ENCODE measurements at places on chromosomes 11 and 22.

DNA sequence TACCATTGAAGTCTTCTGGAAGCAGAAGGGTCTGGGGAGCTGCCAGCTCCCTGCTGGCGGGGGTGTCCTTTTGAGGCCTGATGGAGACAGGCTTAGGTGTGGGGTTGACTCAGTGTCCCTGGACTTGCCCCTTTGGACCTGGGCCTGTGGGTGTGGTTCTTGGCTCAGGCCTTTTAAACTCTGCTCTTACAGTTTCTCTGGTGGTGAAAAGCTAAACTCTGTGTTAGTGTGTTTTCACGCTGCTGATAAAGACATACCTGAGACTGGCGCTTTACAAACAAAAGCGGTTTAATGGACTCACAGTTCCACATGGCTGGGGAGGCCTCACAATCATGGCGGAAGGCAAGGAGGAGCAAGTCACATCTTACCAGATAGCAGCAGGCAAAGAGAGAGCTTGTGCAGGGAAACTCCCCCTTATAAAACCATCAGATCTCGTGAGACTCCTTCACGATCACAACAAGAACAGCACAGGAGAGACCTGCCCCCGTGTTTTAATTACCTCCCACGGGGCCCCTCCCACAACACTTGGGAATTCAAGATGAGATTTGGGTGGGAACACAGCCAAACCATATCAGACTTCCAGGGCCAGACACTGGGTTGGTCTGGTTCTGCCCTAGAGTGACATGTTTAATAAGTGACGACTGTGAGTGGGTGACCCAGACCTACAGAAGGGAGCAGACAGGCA lies 26.5 kb downstream of the GRAMD4 start:
- no peak for DNase-seq

DNA sequence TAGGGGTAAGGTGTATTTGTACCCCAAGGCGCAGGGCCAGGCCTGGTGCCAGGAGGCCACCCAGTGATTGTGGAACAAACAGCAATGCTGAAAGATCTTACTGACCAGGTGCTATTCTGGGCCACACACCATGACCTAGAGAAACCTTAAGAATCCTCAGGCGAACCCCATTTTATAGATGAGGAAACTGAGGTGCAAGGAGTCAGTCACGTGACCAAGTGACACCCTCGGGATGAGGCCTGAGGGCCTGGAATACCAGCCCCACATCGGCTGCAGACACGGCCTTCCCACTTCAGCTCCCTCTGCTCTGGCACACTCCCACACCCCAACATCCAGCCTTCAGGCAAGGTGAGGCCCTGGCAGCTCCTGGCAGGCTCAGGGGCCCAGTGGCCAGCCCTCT lies 13.1 kb downstream of the CABP7 start:
- no peak for DNase-seq

- no peak for DNase-seq
Observed at GRCh38 chr22:47568700-47569099, 806.2 kb downstream of the TBC1D22A start.

- no peak for DNase-seq
Observed at GRCh38 chr11:76077575-76078150, 128.6 kb downstream of the WNT11 start.

GRCh38 chr22:33599596-33599995 lies 320.7 kb downstream of the LARGE1 start:
- no peak for DNase-seq

- DNase-seq: no peak
Observed at GRCh38 chr11:132772703-132773545, 759.4 kb downstream of the OPCML start.

DNA sequence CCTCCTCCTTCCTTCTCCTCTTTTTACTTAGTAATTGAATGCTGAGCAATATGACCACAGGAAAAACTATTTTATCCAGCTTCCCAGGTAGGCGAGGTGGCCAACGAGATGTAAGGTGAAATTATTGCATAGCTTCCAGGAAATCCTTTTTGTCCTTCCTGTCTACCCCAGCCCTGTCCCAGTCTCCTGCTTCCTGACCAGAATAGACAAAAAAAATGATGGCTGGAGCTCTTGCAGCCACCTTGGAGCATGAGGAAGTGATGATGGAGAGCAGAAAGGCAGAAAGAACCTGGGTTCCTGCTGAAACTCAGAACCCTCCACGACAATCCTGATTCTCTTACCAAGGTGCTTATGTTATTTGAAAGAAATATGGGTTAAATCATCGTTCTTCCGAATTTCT lies 33.9 kb downstream of the DUSP8 start:
- no peak for DNase-seq

DNA sequence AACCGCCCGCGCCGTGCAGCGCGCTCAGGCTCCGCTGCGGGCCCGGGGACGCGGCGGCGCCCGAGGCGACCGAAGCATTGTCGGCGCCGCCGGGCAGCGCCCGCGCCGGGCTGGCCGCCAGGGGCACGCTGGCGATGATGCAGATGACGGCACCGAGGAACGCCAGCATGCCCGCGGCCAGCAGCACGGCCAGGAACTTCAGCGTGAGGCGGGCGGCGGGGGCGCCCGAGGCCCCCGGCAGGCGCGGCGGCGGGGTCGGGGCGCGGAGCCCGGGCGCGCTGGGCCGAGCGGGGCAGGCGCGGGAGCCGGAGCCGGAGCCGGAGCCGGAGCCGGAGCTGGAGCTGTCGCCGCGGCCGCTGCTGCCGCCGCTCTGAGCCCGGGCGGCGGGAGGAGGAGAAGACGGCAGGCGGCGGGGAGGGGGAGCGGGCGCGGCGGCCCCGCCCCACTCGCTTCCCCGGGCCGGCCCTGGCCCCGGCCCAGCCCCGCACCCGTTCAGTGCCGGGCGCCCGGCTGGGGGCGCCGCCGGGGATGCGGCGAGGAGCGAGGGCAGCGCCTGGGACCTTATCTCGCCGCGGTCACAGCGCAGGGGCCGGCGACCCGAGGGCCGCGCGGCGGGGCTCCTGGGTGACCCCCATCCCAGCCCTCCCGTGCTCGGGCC lies at the start of gene NPTXR:
Gene NPTXR, minus strand, starts transcription at position 372 of the 658 bp plus-strand sequence.
- DNase-seq: no peak

DNA sequence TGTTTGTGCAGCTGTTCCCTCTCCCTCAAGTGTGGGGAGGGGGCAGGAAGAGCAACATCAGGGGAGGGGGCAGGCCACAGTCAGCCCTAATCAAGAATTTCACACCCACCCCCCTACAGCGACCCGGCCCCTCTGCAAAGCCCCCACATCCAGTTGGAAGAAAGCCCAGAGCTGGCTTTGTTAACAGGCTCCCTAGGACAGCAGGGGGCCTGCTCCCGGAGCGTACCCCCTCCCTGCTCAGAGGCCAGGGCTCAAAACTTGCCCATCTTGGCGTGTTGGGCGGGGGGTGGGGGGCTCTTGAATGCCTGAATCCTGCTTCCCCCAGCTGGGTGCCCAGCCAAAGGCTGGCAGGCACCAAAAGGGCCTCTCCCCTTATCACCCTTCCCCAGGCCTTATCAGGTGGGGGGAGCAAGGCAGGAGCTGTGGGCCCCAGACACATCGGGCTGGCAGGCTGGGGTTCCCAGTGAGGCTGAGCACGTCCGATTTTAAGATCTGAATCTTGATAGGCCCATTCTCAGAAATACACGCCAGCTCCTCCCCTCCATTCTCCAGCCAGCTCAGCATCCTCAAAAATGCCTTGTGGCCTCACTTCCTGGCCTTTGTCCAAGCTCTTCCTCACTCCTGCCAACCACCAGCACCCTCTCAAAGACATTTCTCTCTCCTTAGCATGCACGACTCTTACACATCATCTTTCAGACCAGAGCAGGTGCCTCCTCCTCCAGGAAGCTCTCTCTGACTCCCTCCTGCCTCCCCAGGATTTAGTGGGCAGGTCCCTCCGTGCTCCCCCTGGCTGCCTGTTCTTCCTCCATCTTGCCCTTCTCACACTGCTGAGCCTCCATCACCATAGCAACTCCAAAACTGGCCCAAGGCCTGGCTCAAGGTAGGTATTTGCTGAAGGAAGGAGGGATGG lies 384.8 kb downstream of the MN1 start:
- DNase-seq: no peak

GRCh38 chr11:64095273-64095817 lies 59.6 kb downstream of the FLRT1 start:
- no peak for DNase-seq

GRCh38 chr11:60905551-60906113 lies 753 bp downstream of the PRPF19 start:
- DNase-seq: no peak

- DNase-seq: no peak
Observed at GRCh38 chr11:85869781-85870180, 14.6 kb downstream of the CCDC83 start.

- DNase-seq: no peak
Observed at GRCh38 chr11:80598905-80599304, 1158.1 kb upstream of the TENM4 start.

- peak; percentile 29 for DNase-seq
Observed at GRCh38 chr11:118401151-118401879, at the start of gene ATP5MG. Gene ATP5MG (plus strand): TSS chr11:118401606. CDS start chr11:118401666, 60 bp downstream.

- DNase-seq: no peak
Observed at GRCh38 chr11:121372671-121373429, 79.3 kb upstream of the SORL1 start.

DNA sequence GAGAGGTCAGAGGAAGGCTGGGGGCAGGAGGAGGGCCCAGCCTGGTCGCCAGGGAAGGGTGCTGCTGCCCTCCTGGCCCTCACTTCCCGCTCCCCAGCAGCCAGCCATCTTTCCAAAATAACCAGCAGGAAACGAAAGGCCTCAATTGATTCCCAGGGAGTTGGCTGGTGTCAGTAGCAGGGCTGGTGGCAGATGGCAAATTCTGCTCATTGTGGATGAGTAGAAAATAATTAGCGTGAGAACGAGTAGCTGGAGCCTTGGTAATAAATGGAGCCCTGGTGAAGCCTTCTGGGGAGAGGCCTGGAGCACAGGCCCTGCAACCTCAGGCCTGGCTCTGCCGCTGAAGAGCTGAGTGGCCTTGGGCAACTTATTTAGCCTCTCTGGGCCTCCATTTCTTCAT lies 31.3 kb downstream of the DAGLA start:
- no peak for DNase-seq

DNA sequence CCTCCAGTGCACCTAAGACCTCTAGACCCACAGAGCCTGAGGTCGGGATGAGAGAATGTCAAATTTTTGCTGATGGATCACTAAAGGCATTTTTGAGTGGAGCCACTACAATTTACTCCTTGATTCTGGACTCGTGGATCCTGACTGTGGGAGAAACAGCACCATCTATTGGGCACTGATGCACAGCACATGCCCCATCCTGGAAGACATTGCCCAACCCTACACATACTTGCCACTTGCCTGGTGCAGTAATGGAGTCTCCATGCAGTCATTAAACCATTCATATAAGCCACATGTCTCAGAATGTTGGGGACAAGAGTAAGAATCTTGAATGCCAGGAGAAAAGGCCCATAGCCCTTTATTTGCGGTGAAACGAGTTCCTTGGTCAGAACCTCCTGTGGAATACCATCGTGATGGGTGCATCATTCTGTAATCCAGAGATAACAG lies 103.9 kb downstream of the GGTLC2 start:
- DNase-seq: no peak

DNA sequence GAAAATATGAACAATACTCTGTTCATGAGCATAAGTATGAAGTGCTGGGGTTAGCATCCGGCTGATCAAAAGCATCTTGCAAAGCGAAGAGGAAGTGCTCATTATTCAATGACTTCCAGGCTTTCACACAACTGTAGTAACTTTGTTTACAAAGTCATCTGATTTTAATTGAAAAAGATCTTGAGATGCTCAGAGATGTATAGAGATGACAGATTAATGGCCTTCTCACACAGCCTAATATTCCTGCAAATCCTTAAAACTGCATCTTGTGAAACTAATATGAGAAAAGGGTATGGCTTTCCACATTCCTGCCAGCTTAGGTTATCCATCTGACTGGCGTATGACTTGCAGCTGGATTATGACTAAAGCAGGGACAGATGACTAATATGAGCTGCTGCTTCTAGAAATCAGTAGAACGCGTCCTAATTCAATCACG lies 125.4 kb downstream of the CASP12 start:
- no peak for DNase-seq

DNA sequence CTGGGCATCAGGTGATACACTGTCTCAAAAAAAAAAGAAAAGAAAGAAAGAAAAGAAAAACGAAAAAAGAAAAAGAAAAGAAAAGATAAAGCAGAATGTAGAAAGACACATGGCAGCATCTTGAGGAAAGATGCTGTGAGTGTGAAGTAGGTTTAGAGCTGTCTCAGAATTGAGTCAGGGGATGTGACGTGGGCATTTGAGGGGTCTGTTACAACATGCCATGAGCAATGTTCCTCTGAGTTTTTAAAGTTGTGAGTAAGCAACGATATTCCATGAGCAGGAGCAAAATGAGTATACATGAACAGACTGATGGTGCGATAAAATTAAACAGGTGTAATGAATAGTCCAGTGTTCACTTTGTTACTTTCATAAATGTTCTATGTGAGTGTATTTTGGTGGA lies 11.3 kb upstream of the QSER1 start:
- no peak for DNase-seq

- DNase-seq: no peak
Observed at GRCh38 chr22:19406846-19407245, 24.7 kb downstream of the HIRA start.

DNA sequence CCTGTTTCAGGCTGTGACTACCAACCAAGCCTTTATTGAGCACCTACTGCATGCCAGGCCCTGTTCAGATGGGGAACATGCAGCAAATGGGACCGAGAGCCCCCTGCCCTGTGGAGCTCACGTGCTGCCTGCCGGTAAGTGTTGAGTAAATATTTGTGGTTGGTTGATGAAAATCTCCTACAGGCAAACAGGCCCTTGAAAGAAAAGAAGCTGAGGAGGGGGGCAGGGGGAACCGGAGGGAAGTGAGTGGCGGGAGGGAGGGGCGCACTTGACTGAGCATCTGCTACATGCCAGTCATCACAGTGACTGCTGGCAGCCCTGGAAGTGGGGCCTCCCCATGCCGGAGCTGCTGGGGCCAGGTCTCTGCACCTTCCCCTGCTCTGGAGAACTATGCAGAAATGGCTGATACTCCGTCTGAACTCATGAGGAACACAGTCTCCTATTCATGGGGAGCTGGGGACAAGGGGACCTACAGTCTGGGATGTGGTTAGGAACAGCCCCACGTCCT lies 34.2 kb downstream of the MACROD1 start:
- DNase-seq: no peak

DNA sequence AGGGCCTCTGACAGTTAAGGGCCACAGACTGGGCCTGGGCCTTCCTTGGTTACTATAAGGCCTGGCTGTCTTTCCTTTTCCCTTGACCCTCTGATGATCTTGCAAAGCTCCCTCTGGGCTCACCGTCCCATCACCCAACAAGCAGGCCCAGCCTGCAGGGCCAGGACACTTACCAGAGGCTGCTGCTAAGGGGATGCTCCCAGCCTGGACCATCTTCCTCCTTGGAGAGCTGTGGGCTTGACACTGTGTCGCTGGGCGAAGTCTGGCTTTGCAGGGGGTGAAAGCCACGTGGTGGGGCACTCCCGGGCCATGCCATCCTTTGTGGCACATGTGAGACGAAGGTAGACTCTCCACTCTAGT lies 3.9 kb downstream of the C11orf24 start:
- no peak for DNase-seq

- DNase-seq: no peak
Observed at GRCh38 chr22:39408173-39408572, 8.6 kb downstream of the TAB1 start.
